ENCODE measurements at places on chromosomes 6 and 20. TPM values are rescaled to one million over a fixed set of nuclear protein-coding genes. Genes with fewer than 3 reads are reported as not detected.

Gene SLC22A23
- 4.4 TPM for polyA plus RNA-seq

- no peak for DNase-seq
Observed at GRCh38 chr6:45803071-45803470, 212.6 kb downstream of the CLIC5 start.

- no peak for DNase-seq
Observed at GRCh38 chr6:157514659-157515496, 133.9 kb downstream of the ZDHHC14 start.

Gene FAM83D
- polyA plus RNA-seq = 6.6 TPM

Gene ADTRP
- polyA plus RNA-seq = 0.23 TPM

DNA sequence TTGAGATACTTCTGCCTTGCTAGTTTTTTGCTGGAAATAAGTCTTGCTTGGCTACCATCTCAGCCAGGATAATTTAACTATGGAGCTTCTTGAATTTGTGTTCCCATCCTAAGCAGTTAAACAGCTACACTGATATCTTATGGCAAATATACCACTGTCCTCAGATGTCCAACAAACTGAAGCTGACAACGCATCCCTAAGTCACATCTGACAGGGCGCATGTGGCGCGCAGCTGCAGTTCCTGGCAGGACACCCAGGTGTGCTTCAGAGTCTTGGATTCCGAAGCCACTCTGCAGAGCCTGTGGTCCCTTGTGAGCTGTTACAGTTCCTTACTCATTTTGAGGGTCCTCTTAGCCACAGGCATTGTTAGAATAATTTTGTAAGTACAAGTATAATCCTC lies 127.9 kb downstream of the WDR27 start:
- DNase-seq = no peak

Gene GJA10
- polyA plus RNA-seq = not detected

Gene SOBP
- 16.0 TPM for polyA plus RNA-seq

- no peak for DNase-seq
Observed at GRCh38 chr6:158185729-158186456, 17.7 kb downstream of the GTF2H5 start.

- DNase-seq = no peak
Observed at GRCh38 chr6:144066741-144067484, 28.5 kb downstream of the SF3B5 start.

GRCh38 chr6:167047554-167047953 lies 48.4 kb downstream of the CEP43 start:
- peak; percentile 15 for DNase-seq

Gene CALHM4
- polyA plus RNA-seq = not detected

All from muscle of back (tissue), 13 donors.